Mammary microvascular endothelial cell (primary cell): ENCODE measurements at places on chromosomes 7 and 10. TPM values are rescaled to one million over a fixed set of nuclear protein-coding genes. Genes with fewer than 3 reads are reported as not detected.

NCF1 gene
- 0.40 TPM in 1 of 2 replicates, not detected in the other for total RNA-seq

SUN3 gene
- total RNA-seq: not detected in 2 replicates

HOXA10 gene
- 6.5 and 11.7 TPM in 2 replicates for total RNA-seq

KDM7A gene
- 2.0 and 2.7 TPM in 2 replicates for total RNA-seq

PLCE1 gene
- 0.10 and 0.13 TPM in 2 replicates for total RNA-seq

LRRC17 gene
- total RNA-seq: 2.1 and 3.3 TPM in 2 replicates

CDH23 gene
- total RNA-seq: not detected in 2 replicates

PNPLA8 gene
- 24.4 and 25.5 TPM in 2 replicates for total RNA-seq

HILPDA gene
- total RNA-seq: 8.7 and 15.1 TPM in 2 replicates

FAM13C gene
- 0.20 and 0.73 TPM in 2 replicates for total RNA-seq

TBX20 gene
- total RNA-seq: not detected in 2 replicates

LRRC18 gene
- total RNA-seq: not detected in 2 replicates

CCDC146 gene
- total RNA-seq: 0.39 and 0.53 TPM in 2 replicates

INA gene
- total RNA-seq: 1.1 and 1.6 TPM in 2 replicates

CCL24 gene
- total RNA-seq: not detected in 2 replicates

HHEX gene
- total RNA-seq: 42.2 and 53.2 TPM in 2 replicates

SEC61A2 gene
- 2.0 and 3.8 TPM in 2 replicates for total RNA-seq

CXCL12 gene
- total RNA-seq: 16.2 and 19.4 TPM in 2 replicates

NODAL gene
- total RNA-seq: not detected in 2 replicates

UCMA gene
- total RNA-seq: not detected in 2 replicates

GPR15LG gene
- not detected in 2 replicates for total RNA-seq

FAM25A gene
- not detected in 2 replicates for total RNA-seq

CYP3A5 gene
- not detected in 2 replicates for total RNA-seq

ACTR3C gene
- 0.07 and 0.49 TPM in 2 replicates for total RNA-seq

SAMD9L gene
- total RNA-seq: 35.8 and 40.4 TPM in 2 replicates

CDNF gene
- total RNA-seq: 0.44 and 1.1 TPM in 2 replicates

TEX47 gene
- not detected in 2 replicates for total RNA-seq

MYL10 gene
- not detected in 2 replicates for total RNA-seq

DNAH11 gene
- 4.6 and 8.5 TPM in 2 replicates for total RNA-seq

ANKRD16 gene
- total RNA-seq: 5.3 and 6.6 TPM in 2 replicates

METTL2B gene
- total RNA-seq: 26.9 and 32.6 TPM in 2 replicates

CPVL gene
- total RNA-seq: 2.0 and 2.6 TPM in 2 replicates

CALML3 gene
- not detected in 2 replicates for total RNA-seq

METTL27 gene
- 3.1 and 6.0 TPM in 2 replicates for total RNA-seq

MYOF gene
- total RNA-seq: 256 and 267 TPM in 2 replicates

POLL gene
- total RNA-seq: 14.3 and 14.6 TPM in 2 replicates

CTBP2 gene
- total RNA-seq: 81.1 and 86.5 TPM in 2 replicates

ANKRD22 gene
- not detected in 2 replicates for total RNA-seq

AKR1C1 gene
- total RNA-seq: 0.30 and 1.3 TPM in 2 replicates

HOXA11 gene
- 3.1 and 4.0 TPM in 2 replicates for total RNA-seq

LEP gene
- total RNA-seq: not detected in 2 replicates

SORBS1 gene
- total RNA-seq: 2.3 and 4.2 TPM in 2 replicates

COL1A2 gene
- total RNA-seq: 6.7 and 7.7 TPM in 2 replicates

CALML5 gene
- total RNA-seq: not detected in 2 replicates

HOXA2 gene
- total RNA-seq: 1.1 and 1.7 TPM in 2 replicates

AUTS2 gene
- 0.20 and 1.2 TPM in 2 replicates for total RNA-seq

UTF1 gene
- total RNA-seq: not detected in 2 replicates

ZNF138 gene
- 2.3 and 2.8 TPM in 2 replicates for total RNA-seq

ARHGAP22 gene
- total RNA-seq: 35.3 and 37.4 TPM in 2 replicates

SFRP5 gene
- total RNA-seq: not detected in 2 replicates

SLC18A3 gene
- total RNA-seq: not detected in 2 replicates
